ENCODE measurements at places on chromosomes 2 and 18.
A peak's percentile ranks its signal among the peaks of the same experiment; 100 is the strongest.

DNA sequence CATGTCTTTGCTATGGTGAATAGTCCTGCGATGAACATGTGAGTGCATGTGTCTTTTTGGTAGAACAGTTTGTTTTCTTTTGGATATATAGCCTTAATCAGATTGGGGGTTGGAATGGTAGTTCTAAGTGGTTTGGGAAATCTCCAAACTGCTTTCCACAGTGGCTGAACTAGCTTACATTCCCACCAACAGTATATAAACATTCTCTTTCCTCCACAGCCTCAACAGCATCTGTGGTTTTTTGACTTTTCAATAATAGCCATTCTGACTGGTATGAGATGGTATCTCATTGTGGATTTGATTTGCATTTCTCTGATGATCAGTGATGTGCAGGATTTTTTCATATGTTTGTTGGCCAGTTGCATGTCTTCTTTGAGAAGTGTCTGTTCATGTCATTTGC lies 112.2 kb upstream of the SESTD1 start:
- DNase-seq, result no peak

- DNase-seq, result no peak
These were observed 171.9 kb upstream of the ACAA2 start for GRCh38 chr18:49985236-49985635.

GRCh38 chr2:63588385-63589147 lies at the start of the genes MDH1 and WDPCP:
MDH1 (plus strand) TSS chr2:63588963; CDS start chr2:63589044, 81 bp downstream.
WDPCP (minus strand) TSS chr2:63588477; CDS start chr2:63588271, 206 bp downstream.
- peak; percentile 91 for DNase-seq

- peak; percentile 23 for DNase-seq
These were observed 347.5 kb downstream of the METTL4 start for GRCh38 chr18:2223849-2224248.

DNA sequence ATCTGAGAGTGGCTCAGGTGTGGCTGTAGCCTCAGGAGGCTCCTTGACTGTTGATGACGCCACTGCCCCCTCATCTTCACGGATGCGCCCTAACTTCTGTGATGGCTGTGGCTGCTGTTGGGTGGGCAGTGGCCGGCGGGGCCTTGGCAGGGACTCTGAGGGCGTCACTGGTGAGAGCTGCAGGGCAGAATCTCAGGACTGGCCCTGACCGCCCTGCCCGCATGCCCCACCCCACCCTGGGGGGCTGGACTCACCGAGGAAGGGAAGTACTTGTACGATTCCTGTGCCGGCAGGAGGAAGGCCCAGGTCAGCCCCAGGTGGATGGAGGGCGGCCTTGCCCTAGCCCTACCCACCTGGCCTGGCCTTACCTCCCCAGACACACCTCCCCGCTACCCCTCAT lies 2.4 kb downstream of the CXXC1 start:
- no peak for DNase-seq

GRCh38 chr2:60602828-60603532 lies 49.5 kb upstream of the BCL11A start:
- DNase-seq, result no peak

GRCh38 chr18:56812674-56813073 lies 161.5 kb downstream of the WDR7 start:
- no peak for DNase-seq

DNA sequence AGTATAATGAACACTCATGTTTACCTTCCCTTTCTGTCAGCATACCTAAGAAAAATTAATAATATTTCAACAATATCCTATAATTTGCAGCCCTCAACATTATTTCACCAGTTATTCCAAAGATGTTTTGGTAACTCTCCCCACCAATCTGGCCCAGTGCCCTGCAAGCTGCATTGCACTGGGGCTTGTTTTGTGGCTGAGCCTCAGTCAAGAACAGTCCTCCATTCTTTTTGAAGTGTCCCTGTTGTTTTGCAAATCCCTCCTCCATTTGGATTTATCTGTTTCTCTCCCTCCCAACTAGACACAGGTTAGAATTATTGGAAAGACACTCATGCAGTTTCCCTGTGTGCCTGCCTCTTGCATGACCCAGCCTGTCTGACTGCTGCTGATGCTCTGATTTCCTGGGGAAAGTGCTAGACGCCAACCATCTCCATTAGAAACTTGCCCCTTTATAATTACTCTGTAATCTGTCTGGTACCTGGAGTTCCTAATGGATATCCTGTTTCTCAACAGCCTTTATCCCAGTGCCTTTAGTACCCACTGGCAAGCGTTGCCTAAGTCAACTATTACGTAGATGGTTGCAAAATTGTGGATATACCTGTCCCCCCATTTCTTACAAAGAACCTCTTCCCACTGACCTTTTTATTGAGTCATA lies 60.2 kb downstream of the EIF5B start:
- no peak for DNase-seq

GRCh38 chr2:177201919-177202346 lies 10.7 kb upstream of the HNRNPA3 start:
- DNase-seq, result no peak

DNA sequence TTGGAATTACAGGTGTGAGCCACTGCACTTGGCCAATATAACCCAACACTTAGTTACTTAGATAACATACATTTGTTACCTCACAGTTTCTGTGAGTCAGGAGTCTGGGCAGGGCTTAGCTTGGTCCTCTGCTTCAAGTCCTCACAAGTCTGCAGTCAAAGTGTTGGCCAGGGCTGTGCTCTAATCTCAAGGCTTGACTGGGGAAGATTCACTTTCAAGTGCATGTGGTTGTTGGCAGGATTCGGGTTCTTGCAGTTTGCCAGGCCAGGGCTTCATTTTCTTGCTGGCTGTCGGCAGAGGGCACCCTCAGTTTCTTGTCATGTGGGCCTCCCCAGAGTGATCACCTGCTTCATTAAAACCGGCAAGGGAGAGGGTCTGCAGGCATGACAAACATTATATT lies 103.7 kb downstream of the SLC4A3 start:
- DNase-seq, result no peak

DNA sequence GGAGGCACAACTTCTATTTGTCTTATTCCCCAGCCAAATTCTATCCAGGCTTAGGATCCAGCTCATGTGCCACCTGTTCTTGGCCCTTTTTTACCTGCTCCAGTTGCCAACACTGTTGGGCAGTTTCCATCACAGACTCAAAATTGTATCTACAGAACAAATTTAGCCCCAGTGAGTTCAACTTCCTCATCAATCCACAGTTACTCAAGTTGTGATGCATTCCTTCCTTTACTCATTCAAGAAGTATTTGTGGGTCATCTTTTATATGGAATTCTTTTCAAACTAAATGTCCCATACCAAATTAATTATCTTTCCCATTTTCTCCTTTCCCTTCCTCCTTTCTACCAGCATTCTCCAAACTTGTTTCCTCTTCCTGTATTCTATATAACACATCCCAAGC lies 12.7 kb upstream of the DDX18 start:
- peak; percentile 71 for DNase-seq

- no peak for DNase-seq
These were observed 334.6 kb upstream of the KLHL29 start for GRCh38 chr2:23050388-23050787.
